CD4-positive, alpha-beta T cell treated with Interleukin-17A for 4 hours (primary cell): ENCODE measurements at places on chromosomes 2 and 18.

DNA sequence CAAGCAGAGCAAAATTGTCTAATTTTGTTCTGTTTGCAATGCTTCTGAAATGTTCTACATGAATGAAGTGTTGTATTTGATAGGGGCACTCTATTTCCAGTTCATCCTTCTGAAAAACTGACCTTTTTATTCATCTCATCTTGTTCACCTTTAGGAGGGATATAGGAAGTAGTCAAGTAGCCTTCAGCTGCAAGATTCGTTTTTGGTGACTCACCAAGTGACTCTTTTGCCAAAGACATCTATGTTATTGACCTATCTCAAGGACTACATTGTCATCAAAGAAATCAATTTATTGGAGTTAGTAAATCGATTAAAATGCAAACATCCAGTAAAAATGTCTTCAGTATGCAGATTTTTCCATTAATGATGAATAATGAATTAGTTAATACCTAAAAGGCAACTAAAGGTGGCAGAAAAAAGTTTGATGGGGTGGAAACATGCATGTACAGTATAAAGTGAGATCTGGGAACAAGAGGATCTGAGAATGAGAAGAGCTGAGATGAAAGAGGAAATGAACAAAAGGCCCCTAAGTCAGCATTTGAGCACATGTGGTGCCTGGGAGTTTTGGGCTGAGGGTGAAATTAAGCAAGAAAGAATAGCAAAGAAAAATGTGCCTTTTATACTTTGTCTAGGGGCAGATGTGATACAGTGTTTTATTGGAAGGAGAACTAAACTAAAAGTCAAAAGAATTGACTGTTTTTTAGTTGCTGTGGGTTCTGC, 255.1 kb upstream of the LINC00305 start:
- no peak for DNase-seq

DNA sequence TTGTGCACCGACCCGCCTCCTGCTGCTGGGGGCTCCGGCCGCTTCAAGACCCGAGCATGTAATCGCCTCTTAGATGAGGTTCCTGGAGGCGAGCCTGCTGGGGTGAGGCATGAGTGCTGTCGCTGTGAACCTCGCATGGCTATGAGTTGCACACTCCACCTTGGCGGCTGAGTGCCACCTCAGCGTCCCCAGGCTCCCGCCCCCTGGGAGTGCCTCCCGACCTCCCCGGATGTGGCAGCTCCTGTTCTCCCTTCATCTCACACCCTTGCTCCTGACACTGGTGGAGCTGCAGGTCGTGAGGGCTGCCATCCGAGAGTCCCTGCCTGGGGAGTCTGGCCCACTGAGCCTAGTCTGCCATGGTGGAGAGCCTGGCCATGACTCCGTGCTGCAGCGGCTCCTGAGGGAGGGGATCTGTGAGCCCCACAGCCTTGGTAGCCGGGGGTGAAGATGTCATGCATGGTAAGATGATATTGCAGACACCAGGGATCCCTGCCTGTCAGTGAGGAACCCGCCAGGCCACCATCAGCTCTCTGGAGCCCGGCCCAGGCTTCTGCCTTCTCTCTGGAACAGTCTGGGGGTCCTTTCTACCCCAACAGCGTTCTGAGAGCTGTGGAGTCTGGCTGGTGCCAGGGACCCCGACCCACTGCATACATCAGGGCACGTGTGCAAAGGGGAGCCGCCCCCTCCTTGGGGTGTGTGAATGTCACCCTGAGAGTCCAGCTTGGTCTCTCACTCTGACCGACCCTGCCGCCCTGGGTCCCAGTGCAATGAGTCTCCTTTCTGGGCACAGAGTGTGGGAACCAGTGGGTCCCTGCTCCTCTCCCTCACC, 61.6 kb upstream of the HS6ST1 start:
- DNase-seq: no peak

DNA sequence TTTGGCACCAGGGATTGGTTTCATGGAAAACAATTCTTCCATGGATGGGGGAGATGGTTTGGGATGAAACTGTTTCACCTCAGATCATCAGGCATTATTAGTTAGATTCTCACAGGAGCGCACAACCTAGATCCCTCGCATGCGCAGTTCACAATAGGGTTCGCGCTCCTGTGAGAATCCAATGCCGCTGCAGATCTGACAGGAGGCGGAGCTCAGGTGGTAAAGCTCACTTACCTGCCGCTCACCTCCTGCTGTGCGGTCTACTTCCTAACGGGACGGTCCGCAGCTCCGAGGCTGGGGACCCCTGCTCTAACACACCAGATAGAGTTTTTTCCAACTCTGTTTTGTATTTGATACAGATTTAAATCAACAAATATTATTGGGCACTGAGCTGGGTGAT, 286.5 kb downstream of the MTX2 start:
- no peak for DNase-seq

DNA sequence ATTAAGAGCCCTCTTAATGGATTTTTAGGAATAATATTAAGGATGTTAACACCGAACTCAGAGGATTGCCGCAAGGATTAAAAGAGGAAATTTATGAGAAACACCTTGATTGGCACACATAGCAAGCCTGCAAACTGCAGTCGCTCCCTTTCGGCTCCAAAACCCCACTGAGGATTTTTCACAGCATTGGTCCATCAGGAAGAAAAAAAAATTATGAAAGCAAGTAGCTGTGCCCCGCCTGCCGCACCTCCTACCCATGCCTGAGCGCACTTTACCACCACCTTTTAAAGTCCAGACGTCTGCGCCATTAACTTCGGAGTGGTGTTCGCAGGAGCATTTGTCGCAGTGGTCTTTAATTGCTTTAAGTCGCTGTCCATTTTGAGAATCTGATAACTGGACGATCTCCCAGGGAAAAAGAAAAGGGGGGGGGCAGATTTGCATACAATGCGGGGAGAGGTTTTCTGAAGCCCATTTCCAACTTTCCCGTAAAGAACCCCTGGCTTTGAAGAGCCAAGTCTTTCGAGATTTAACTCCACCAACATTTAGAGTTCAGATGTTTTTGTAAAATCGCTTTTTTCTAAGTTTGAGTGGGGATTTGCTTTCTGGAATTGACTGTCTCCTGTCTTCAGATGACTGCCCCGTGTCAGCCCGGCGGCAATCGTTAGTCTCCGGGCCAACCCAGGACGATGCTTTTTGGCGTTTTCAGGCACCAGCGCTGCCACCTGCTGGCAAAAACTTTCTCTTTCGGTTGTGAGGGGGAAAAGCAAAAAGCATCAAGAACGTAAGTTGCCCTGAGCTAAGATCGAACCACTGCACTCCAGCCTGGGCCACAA, 913 bp upstream of the TRABD2A start:
- peak; percentile 90 for DNase-seq

DNA sequence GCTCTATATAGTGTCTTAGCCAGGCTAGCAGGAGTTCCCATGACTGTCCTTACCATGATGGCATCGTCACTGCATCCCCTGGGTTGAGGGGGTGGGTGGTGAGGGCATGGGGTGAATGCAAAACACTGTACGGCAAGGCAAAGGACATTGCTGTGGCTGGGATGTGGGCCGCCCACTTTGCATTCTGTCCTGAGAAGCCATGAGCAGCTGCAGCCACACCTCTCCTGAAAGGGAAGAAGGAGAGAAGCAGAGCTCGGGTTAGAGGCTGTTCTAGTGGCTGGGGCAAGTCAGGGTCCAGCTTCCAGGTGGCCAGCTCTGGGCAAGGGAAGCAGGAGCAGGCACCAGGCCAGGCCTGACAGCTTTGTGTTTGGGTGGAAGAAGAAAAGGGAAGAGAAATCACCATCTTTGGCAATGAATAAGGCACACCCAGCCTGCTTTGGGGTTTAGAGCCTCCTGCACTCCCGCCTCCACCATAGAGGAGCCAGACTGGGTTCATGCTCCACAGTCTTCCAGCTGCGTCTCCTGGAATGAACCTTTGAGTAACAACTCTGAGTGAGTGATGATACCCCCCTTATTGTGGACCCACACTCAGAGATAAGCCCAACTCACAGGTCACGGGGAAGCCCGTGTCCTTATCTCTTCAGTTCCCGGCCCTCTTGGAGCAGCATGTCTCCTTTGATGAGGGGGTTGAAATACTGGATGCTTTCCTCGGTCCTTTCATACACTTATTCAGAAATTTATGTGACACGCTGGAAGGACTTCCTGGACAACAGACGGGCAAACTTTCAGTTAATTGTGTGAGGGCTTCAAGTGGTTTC, 63.4 kb downstream of the INPP4A start:
- no peak for DNase-seq

DNA sequence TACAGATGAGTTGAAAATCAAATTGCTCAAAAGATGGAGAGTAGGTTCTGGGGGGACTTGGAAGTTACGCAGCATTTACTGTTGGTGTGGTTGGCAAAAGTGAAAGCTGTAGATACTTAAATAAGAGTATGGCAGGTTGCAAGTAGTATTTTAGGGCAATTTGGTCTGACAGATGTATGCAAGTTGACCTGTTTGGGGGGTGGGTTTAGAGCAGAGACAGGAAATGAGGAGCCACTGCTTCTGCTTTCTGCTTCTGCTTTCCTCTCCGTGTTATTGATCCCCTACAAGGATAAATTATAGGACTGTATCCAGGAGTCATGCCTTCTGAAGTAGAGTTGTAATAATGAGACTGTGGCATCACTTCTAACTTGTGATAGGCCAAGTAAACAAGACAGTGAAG, 71.2 kb downstream of the EPAS1 start:
- no peak for DNase-seq

DNA sequence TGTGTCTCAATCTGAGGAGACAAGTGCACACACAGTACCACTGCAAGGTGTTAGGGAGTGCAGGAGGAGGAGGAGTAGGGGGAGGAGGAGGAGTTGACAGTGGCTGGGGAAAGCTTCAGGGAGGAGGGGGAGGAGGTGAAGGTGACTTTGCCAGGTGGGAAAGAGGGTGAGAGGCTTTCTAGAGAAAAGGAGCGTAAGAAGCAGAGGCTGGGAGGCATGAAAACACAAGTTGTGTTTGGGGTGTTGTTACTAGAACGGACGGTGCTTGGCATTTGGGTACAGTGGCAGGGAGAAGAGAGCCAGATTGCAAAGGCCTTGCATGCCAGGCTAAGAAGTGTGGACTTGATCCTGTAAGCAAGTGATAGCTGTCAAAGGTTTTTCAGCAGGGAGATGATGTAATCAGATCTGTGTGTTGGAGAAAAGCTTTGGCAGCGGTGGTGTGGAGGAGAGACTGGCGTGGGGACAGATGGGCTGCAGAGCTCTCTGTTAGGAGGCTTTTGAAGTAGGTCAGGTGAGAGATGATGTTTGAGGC, 16.2 kb downstream of the TANC1 start:
- no peak for DNase-seq

GRCh38 chr2:12223732-12224131, 477.3 kb downstream of the LPIN1 start:
- DNase-seq: no peak

DNA sequence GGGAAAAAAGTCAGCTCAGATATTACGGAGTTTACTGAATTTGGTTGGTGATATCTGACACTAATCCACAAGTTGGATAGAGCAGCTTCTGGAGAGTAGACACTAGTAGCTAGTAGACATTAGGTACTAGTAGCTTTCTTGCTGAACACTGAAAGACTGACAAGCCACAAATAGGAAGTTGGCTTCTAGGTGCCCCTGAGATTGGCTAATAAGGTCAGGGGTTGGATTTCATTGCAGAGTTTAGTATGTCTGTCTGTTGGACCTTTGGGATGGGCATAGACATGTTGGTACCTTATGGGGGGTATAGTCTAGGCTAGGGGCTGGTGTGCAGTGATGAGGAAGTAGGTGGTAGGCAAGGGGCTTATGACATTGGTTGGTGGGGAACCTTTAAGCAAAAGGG, 164.9 kb upstream of the LRRTM1 start:
- DNase-seq: no peak
